HCT116 (cell line): ENCODE measurements at places on chromosomes 12 and 14.

- DNase-seq, result no peak
Measured at GRCh38 chr14:51621654-51622053, 30.1 kb upstream of the FRMD6 start.

DNA sequence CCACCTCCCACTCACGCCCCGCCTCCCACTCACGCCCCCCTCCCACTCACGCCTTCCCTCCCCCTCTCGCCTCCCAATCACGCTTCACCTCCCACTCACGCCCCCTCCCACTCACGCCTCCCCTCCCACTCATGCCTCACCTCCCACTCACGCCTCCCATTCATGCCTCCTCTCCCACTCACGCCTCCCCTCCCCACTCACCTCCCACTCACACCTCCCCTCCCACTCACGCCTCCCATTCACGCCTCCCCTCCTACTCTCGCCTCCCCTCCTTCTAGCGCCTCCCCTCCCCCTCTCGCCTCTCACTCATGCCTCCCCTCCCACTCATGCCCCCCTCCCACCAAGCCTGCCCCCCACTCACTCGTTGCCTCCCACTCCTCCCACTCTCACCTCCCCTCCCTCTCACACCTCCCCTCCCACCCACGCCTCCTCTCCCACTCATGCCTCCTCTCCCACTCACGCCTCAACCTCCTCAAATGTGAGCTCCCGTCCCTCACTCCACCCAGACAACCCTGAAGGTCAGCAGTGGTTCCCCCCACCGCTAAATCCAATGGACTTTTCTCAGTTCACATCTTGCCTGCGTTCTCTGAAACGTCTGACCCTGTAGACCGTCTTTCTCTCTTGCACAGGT lies 39.8 kb downstream of the TMEM63C start:
- DNase-seq, result no peak

- DNase-seq, result no peak
Measured at GRCh38 chr14:87175175-87175574, 817.8 kb downstream of the GALC start.

GRCh38 chr12:12715128-12715458 lies 2.1 kb upstream of the CDKN1B start:
- no peak for DNase-seq

DNA sequence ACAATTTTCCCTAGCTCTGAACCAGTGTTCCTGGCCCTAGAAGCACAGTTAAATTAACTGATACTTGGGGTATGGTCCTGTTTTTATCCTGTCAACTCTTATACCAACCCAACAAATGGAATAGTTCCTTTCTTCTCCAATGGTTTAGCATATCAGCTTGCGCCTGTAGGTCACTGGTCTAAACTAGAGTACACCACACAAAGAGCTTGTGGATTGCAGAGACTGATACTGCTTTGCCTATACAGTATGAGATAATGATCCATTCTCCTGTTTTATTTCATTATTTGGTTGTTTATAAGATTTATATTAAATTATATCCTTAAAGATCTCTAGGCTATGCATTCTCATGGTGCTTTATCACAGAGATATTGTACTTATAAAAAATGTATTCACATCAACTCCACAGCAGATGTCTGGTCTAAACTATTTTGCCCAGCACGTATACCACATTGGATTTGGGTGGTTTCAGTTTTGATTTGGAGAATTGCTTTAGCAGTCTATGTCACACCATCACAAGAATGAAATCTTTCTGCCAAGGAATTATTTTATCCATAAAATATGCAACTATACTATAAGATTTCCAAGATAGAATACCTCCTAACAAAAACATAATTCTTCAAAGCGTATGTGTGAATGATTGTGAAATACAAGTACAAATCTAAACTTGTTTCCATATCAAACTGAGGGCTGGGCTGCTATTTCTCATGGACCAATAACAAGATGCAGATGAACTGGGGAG lies 142.1 kb downstream of the SLC16A7 start:
- DNase-seq, result no peak

DNA sequence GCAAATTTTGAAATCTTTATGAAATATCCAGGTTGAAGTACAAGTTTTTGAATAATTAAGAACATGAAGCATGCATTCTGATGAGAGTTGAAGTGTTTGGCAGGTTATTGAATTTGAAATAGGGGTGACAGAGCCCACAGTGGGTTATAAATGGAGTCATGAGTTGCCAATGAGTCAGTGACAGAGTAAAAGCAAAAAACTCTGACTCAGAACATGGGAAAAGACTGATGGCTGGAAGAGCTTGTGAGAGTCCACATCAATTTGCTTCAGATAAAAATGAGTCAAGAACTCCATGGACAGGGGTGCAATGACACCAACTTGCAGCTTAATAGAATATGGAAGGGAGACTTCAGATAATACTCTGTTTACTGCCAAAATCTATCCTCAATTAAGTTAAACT lies 105.3 kb downstream of the SLC6A15 start:
- DNase-seq, result no peak

DNA sequence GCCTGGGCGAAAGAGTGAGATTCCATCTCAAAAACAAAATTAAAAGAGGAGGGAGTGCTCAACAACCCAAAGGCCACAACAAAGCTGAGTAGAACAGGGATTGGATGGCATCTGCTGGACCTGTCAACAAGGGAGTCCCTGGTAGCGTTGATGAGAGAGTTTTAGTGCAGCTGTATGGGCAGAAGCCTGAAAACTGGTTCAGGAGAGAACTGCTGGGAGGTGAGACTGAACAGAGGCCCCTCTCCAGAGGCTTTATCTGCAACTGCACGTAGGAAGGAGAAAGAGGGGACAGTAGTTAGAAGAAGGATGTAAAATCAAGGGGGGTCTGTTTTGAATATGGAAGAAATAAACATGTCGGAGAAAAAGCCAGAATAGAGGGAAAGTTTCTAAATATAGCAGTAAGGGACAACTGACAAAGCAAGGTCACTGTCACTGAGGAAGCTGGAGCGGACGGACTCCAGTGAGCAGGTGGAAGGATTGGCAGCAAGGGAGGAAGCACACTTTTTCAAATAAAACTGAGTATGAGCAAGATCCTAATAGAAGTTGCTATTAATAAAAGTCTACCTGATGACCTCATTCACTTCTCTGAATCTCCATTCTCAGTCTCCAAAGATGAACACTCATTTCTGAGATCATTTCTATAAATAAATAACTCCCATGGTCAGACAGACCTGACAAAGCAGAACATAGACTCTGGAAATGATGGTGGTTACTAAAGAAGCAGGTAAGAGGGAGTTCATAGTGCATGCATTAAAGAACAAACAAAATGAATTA lies 11.8 kb upstream of the ATF1 start:
- DNase-seq, result no peak

- DNase-seq, result no peak
Measured at GRCh38 chr12:27025116-27025515, 2.8 kb downstream of the MED21 start.

DNA sequence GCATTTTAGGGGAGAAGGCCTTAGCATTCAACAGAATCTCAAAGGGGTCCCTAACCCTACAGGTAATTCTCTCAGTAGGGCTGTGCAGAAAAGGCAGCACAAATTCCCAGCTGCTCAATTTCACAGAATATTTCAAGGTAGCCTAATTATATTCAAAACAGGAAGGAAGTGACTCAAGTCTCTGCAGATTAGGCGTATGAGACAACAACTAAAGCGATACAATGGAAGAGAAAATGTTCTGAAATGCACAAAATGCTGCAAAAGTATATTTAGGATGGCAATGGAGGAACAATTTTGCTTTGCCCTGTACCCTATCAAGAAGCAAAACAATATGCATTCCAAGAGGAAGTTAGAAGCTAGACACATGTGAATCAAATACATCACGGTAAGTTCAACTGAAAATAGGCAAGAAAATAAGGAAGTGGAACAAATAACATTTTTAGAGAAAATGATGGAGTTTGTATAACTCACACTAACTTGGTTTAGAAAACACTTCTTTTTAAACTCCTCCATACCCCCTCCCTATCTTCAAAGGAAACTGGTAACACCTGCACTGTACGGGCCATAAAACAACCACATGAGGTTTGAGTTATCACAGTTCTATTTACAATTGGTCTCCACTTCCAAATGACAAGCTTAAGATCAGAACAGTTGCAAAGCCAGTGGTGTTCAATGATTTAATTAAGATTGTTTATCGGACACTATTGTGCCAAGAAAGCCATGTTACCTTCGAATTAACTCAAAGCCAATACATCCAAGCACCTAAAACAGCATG lies 1.6 kb downstream of the GIT2 start:
- DNase-seq, result no peak
